NCI-H1092 (cell line): ENCODE measurements at places on chromosomes 2 and 18.

DNA sequence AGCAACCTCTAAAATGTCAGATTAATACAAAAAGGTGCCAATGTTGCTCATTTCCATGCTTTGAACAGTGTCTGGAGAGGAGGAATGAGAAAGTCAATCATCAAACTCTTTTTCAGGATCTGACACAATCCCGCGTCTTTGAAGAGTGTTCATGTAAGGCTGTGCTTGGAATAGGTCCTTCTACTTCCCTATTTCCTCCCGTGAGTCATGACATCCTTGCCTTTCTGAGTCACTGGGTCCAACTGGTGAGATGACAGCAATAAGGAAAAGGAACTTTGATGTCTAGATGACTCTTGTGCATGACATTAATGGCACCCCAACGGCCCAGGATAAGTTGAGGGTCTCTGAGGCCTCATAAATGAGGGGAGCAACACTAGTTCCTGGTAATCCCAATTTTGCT is 109.0 kb upstream of the CELF4 start:
- no peak for DNase-seq

DNA sequence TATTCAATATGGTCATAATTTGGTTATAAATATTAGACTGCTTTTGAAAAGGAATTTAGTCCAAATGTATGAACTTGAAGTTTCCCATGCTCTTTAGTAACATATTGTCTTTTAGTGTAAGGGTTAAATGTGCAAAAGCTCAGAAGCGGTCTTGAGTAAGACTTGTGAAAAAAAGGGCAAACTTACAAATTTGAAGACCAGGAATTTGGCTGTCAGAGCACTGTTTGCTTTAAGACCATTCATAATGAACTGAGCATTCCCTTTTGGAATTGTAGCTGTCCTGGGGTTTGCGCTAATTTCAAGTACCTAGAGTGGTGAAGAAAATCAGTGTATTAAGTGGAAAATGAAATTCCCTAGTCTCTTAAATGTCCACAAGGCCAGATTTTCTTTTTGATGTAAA is 6.9 kb upstream of the ZEB2 start:
- no peak for DNase-seq

DNA sequence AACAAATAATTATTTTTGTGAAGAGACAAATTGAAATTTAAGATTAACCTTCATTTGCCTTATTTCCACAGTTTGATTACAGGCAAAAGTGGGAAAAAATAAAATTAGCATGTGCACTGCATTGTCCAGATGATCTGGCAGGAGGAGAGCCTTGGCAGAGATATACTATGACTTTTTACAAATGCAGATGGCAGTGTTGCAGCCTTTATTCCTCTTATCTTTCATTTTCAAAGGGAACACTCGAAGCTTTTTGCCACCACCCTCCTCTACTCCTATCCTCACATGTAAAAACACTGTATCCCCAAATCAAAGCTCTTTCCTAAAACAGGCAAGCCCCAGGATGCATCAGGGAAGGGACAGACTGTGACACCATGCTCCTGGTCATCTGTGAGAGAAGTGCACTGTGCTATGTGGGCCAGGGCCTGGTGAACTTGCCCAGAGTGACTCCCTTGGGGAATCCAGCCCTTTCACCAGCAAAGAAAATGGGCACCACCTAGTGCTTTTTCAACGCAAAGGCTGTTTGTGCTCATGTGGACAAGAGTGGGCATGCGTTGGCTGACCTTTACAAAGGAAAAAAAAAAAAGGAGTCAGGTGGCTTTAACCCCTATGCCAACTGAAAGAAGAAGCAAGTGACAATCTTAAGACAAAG is 74.7 kb upstream of the ETAA1 start:
- DNase-seq = no peak

DNA sequence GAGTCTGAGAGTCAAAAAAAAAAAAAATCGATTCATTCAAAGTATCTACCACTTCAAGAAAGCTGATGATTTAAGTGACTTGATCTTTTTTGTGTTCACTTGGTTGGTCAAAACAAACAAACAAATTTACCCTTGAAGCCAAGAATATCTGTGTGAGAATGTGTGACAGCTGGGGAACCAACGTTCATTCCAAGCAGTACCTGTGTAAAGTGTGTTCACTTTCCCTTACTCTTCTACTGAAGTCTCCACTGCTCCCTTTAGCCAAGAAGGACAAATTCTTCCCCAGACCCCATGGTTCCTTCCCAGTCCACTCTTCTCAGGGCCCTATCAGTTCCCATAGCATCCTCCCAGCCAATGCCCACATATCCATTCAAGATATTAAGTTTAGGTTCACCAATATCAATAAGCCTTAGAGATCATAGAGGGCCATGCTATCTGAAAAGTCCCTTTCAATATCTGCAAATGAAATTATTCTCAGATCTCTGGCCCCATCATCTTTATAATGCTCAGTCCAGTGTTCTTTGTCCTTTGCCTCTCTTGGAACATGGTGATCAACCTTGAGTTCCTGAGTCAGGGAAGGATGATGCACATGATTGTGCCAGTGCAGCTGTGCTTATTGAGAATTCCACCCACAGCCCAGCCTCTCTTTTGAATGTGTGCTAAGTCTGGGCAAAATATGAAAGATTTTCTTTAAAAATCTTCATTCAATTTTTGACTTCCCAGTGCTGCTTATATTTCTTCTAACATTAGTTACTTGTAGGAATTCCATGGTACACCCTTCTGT is 82.8 kb upstream of the DTNA start:
- no peak for DNase-seq

DNA sequence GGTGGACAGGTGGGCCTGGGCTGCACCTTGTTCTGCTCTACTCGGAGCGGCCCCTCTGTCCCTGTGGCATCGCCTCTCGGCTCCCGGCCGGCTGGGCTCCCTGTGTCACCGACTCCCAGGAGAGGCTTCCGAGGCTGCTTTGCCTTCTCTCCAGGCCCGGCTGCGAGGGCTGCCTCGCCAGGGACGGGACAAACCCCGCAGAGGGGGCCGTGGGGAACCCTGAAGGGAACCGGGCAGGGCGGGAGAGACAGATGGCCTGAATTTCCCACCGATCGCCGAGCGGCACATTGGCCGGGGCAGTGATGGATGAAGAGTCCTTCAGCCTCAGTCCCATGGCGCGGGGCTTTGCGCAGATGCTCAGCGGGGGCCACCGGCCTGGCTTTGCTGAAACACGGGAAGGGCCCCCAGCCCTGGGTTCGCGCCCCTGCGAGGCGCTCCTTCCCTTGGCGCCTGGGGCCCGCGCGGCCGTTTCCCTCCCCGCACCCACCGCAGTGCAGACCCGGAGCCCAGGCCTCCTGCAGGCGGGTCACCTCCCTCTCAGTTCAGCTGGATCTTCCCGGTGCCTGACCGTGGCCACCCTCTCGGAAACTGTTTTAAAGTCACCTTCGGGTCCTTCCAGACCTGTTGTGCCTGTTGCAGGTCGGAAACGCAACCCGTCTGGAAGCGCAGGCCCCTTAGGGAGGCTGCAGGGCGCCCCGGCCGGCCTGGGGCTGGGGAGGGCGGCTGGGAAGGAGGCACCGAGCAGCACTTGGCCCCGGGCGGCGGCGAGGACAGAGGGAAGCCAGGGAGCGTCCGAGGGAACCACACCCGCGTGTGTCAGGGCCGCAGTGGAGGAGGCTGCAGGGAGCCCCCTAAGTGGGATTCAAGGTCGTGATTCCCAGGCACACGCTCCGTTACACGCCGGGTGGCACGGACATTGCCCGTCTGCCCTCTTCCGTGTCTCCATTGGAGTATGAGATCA is 341.9 kb upstream of the SALL3 start:
- DNase-seq = no peak

- DNase-seq = no peak
These were observed 90.5 kb downstream of the HNRNPLL start for GRCh38 chr2:38512211-38512610.

DNA sequence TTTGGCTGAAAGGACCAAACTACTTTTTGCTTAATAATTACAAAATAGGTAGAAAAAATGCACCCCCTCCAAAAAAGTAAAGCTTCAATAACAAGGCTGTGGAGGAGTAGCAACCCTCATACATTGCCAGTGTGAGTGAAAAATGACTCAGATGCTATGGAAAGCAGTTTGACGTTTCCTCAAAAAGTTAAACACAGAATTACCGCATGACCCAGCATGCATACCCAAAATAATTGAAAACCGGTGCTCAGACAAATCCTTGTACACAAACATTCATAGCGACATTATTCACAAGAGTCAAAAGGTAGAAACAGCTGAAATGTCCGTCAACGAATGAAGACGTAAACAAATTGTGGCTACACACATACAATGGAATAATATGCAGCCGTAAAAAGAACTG is 38.8 kb upstream of the DAPL1 start:
- no peak for DNase-seq

DNA sequence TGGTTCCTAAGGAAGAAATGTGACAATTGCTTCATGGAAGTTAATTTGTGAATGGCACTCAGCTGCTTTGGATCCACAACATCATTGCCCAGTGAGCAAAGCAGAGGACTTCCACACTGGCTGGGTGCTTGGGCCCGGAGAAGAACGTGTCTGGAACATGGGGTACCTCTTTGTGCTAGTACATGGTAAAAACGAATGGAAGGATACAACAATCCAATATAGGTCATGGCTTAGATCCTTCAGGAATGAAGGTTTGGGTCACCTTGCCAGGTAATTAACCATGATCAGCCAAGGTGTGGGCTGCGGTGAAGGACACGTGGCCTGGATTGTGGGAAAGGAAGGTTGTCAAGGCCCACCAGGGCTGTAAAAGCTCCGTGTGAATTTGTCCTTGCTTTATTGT is 245.9 kb upstream of the HS6ST1 start:
- no peak for DNase-seq

GRCh38 chr2:758073-758820 is 81.0 kb upstream of the TMEM18 start:
- no peak for DNase-seq

DNA sequence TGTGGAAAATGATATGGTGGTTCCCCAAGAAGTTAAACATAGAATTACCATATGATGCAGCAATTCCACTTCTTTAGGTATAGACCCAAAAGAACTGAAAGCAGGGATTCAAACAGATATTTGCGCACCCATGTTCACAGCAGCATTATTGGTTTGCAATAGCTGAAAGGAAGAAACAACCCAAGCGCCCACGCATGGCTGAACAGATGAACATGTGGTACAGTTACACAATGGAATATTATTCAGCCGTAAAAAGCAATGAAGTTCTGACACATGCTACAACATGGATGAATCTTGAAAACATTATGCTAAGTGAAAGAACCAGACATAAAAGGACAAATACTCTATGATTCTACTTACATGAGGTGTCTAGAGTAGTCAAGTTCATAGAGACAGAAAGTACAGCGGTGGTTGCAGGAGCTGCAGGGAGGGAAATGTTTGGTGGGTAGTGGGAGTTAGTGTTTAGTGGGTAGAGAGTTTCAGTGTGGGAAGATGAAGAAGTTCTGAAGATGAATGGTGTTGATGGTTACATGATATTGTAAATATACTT is 26.7 kb upstream of the ASPRV1 start:
- DNase-seq = no peak
